Mesenchymal stem cell (in vitro differentiated cells and primary cell): ENCODE measurements at places on chromosomes 4 and X.

GRCh38 chrX:147846676-147847075 is 65.0 kb upstream of the FMR1 start:
- DNase-seq, result no peak

DNA sequence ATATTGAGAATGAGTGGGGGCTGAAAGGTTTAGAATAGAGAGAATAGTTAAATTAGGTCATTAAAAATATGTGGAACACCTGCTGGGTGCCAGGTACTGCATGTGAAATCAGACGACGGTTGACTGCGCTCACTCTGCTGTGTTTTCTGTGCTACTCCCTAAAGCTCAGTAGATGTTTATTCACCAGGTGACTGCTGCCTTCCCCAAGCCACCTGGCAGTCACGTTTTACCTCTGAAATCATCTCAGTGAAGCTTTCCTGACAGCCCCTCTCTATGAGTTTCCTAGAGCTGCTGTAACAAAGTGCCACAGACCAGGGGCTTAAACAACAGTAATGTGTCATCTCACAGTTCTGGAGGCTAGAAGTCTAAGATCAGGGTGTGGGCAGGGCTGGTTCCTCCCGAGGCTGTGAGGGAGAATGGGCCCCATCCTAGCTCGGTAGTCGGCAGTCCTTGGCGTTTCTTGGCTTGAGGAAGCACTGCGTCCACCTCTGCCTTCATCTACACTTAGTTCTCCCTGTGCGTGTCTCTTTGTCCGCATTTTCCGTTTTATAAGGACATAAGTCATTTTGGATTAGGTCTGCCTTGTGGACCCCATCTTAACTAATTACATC is 25.3 kb downstream of the ADD1 start:
- DNase-seq, result no peak

DNA sequence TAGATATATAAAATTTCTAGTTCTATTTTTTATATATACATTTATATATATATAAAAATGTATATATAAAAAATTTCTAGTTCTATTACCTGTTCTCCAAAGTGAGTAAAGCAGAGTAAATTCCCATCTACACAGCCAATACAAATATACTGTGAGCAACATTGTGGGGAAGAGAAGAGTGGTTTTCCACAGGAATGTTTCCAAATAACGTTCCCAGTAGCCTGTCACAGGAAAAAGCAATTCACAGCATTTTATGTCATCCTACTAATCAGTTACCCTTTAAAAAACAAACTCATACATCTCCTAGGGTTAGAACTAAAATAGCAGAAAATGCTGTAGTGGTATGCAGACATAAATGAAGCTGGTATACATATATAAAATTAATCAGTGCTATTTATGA is 44.5 kb downstream of the AASDH start:
- DNase-seq, result no peak

- DNase-seq, result no peak
These were observed 122.9 kb downstream of the PDLIM5 start for GRCh38 chr4:94574616-94575015.

DNA sequence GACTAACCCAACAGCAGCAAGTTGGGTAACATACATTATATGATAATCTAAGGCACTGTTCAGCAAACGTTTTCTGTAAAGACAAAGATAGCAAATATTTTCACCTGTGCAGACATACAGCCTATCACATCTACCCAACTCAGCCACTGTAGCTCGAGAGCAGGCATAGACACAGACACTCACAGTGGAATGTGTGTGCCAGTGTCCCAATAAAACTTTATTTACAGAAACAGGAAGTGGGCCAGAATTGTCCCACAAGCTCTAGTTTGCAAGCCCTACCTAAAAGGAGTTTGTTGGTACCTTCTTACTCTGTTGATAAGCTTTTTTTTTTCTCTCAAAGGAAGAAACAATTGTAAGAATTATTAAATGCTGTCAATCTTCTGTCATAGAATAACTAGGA is 11.9 kb upstream of the FAM9A start:
- no peak for DNase-seq

DNA sequence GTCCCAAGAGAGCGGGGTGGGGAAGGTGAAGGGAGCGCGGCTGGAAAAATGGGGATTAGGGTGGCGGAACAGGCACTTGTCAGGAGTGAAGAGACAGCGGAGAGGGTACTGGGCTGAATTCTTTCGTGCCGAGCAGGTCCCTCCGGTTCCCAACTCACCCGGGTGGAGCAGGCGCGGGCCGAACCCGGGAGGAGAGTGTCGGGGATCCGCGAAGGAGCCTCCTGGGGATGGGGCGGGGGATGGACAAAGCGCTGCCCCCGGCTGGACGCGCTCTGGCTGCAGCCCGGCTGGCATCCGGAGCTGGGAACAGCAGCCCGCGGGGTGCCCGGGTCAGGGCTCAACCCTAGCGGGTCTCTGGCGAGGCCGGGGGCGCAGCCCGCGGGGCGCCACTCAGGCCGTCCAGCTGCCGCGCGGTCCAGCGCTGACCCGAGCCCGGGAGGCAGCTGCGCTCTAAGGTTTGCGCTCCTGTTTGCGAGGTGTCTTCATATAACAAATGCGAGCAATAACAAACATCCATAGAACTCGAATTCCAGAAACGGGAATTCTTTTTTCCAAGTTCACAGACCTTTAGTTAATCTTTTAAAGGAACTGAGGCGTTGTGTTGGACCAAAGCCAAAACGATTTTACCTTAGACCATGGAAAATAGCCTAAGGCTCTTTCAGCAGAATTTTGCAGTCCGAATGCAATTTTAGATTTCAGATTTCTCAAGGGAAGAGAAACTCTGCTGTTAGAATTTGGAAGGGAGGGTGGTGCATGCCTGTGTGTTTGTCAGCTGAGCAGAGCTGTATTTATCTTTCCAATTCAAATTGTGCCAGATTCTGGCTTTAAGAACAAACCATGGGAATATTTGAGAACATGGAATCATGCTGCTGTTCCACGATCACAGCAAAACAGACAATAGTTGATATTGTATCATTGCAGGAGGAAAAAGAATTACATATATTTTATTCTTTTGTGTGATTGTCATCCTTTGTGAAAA is 744 bp downstream of the NPY5R start:
- peak; percentile 23 for DNase-seq

DNA sequence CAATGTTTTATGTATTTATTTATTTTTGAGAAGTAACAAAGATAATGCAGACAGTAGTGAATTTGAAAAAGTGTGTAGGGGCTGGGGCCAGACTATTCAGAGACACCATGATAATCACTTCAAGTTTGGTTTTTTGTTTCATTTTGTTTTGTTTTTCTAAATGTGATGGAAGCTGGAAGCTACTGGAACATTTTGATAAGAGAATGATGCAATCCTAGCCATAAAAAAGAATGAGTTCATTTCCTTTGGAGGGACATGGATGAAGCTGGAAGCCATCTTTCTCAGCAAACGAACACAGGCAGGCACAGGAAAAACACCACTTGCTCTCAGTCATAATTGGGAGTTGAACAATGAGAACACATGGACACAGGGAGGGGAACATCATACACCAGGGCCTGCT is 706.6 kb upstream of the EPHA5 start:
- peak; percentile 24 for DNase-seq

GRCh38 chr4:123488916-123489315 is 92.3 kb downstream of the SPRY1 start:
- peak; percentile 91 for DNase-seq

DNA sequence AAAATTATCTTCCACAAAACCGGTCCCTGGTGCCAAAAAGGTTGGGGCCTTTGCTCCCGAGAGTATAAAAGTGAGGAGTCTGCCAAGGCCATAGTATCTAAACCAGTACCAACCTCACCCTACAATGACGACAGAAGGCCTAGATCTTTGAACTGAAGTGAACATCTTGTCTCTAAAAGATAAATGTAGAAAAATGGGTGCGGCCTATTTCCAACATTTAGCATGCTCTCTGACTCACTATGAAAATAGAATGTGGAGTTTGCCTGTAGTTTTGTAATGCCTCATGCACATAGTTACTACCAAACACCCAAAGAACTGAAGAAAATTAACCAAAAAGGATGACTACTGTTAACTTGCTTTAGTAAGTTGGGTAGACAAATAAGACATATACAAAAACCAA is 218.4 kb downstream of the SLITRK2 start:
- DNase-seq, result no peak

DNA sequence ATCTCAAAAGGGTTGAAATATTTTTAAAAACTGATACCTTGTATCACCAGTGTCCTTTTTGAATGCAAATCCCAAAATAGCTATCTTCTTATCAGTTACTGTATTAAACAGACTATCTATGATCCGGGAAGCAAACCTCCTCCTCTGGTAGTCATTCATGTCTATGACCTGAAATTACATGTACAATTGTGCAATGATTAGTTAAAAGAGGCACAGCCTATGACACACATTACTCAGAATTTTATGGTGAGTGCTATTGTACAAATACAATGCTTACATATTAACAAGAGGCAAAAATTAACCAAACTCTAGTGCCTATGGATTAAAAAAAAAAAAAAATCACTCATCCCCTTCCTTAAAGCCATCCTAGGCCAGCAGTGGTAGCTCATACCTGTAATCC is 21.7 kb downstream of the UGDH start:
- no peak for DNase-seq

- no peak for DNase-seq
These were observed 66.9 kb upstream of the PHOX2B start for GRCh38 chr4:41815473-41815872.

GRCh38 chrX:154046031-154046781 is 26.5 kb upstream of the IRAK1 start:
- peak; percentile 78 for DNase-seq

DNA sequence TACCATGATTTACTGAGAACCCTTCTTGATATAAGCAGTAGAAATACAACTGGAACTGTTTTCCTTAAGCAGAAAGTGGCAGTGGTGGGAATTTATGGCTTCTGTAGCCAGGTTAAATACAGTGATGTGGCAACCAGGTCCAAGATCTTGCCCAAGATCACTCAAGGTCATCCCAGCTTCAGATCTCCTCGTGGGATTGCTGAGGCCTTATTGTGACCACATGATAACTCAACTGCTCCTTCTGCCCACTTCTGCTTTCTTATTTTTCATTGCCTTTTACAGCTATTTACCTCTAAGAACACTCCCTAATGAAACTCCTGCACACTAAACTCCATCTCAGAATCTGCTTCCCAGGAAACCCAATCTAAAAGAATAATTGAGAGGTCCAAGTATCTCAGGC is 12.4 kb upstream of the CYBB start:
- no peak for DNase-seq

- peak; percentile 83 for DNase-seq
These were observed 67.1 kb downstream of the PGRMC2 start for GRCh38 chr4:128220286-128221235.

DNA sequence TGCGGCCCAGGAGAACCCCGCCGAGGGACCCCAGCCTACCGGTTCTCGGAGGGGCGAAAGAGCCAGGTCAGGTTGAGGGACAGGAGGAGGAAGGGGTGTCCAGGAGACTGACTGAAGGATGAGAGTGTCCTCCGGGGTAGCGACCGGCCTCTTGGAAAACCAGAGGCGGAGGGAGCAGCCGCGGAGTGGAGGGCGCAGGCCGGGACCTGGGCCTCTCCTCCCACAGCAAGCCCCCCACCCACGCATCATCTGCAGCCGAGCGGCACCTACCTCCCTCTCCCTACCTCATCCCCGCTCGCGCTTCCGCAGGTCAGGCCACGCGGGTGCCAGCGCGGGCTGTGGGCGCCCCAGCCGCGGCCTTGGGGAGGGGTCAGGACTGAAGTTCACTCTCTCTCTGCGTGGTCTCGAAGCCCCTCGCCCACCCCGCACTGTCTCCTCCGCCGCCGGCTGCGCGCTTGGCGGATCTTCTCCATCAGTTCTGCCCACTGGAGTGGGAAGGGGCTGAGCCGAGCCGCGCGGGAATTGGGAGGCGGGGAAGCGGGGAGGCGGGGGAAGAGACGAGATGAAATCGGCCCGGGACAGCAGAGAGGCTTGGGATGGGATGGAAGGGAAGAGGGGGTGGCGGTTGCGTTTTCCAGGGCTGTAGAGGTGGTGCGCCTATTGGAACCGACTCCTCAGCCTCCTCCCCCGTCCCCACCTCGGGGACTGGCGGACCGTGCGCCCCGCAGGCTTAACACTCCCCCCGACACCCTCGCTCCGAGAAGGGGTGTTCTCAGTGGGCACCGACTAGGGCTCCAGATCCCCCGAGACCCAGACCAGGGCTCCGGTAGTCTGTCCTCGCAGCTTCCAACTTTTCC is 1.8 kb downstream of the NLGN4X start:
- no peak for DNase-seq

DNA sequence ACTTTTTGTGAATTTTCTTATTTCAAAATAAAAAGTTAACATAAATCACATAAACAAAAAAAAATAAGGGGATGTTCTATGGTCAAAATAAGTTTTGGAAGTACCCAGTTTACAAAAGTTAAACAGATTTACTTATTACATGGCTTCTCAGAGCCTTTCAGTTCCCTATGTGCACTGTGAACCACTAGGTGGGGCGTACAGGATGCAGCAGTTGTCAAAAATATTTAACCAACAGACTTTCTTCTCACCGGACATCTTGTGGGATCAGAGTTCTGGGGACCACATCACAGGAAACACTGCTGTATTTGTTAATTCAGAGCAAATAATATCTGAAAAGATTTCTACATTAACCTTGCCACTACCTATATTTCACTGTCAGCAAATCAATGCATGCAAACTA is 74.1 kb downstream of the SMARCA1 start:
- no peak for DNase-seq

- no peak for DNase-seq
These were observed 166.4 kb downstream of the PARM1 start for GRCh38 chr4:75099321-75099720.
